Lung (tissue), 17 donors: ENCODE measurements at places on chromosomes 2 and 18.

- DNase-seq: peak; percentile 12
These were observed 94.6 kb downstream of the PTH2R start for GRCh38 chr2:208501206-208501605.

GRCh38 chr2:233210843-233211547 is 40.5 kb upstream of the ATG16L1 start:
- peak; percentile 79 for DNase-seq

GRCh38 chr2:73163483-73164367 is 38.6 kb upstream of the NOTO start:
- DNase-seq: peak; percentile 75

GRCh38 chr18:58947136-58947732 is 82.6 kb downstream of the ZNF532 start:
- no peak for DNase-seq

DNA sequence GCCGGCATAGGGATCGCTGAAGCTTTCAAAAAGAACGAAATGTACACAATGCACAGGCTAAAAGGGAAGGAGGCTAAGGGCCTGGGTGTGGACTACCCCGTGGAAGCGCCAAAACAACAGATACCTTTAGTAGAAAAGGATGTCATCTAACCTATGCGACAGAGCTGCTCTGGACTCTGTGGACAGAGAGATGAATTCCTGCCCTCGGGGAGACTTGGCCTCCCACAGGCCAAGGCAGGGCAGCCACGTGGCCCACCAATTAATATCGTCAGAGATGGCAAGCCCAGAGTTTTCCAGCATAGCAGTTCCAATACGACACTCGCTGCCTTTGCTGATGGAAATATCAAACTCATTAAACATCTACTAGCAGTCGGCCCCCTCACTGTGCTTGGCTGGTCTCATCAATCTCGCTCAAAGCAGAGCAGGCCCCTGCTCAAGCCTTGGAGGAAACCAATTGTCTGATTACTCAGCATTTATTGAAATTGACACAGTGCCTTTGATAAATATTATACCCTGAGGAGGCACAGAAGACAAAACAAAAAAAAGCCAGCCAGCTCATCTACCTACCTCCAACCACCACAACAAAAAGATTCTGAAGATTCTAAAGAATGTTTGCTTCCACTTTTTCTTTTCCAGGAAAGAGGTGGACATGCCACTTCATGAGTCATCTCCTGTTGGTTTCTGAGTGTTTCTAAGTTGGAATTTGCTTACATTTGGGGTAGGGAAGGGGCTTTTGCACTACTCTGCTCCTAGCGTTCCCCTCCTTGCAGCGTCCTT is 79.0 kb upstream of the ACAA2 start:
- DNase-seq: no peak

- DNase-seq: no peak
These were observed 1624.2 kb upstream of the TMEFF2 start for GRCh38 chr2:193818801-193819499.

DNA sequence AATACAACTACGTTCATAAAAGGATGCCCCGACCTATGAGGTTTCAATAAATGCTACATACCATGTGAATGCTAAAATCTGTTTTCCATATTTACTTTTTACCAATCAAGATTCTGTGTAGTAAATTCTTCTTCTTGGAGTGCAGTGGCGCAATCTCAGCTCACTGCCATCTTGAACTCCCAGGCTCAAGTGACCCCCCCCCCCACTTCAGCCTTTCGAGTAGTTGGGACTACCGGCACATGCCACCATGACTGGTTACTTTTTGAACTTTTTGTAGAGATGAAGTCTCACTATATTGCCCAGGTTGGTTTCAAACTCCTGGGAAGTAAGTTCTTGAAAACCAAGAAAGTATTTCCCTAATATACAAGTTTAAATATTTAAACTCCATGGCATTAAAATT is 14.4 kb upstream of the USP34 start:
- peak; percentile 47 for DNase-seq

GRCh38 chr18:6255886-6256285 is 158.8 kb downstream of the L3MBTL4 start:
- no peak for DNase-seq

- DNase-seq: no peak
These were observed 160.7 kb upstream of the ACAA2 start for GRCh38 chr18:49974079-49974478.

DNA sequence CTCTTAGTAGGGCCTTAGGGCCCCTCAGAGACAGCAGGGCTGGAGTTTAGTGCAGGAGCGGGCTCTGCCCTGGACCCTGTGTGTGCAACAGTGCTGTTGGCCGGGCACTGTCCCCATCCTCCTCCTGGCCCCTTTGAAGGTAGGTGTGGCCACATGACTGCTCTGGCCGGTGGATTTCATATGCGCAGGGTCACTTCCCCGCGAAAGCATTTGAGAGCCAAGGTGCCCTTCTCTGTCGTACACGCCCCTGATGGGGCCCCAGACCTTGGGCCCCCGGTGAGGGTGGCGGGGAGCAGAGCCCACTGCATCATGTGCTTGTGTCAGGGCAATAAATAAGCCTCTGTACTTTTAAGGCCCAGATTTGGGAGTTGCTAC is 15.5 kb downstream of the TMEM177 start:
- no peak for DNase-seq

DNA sequence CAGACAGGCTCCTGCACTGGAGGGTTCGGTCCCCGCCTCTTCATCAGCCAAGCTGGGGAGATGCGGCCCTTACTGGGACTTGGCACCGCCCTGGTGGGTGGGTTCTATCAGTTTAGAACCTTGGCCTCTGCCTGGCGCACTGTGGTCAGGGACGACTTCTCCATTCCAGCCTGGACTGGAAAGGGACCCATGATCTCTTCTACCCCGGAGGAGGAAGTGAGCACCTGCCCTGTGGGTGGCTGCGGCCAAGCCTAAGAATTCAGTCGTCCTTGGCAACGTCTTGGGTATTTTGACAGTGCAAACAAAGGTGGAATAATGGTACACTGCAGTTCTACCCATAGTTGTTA is 106.9 kb upstream of the CD302 start:
- DNase-seq: peak; percentile 32

DNA sequence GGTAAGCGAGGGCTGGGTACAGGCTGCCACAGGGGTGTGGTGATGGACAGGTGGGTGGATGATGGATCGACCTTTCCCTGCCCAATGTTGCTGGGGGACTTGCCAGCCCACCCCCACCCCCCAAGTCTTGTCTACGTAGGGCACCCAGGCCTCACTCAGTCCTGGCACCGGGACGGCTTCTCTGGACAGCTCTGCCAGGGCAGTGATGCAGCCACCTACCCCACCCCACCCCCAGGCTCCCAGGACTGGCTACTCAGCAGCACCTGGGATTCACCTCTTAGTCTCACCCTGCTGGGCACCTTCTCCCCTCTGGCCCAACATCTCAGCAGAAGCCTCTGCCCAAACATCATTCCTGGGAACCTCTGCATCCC is 55.7 kb downstream of the ANKMY1 start:
- DNase-seq: no peak

- peak; percentile 89 for DNase-seq
These were observed 208.0 kb downstream of the ZFP36L2 start for GRCh38 chr2:43018179-43019024.

DNA sequence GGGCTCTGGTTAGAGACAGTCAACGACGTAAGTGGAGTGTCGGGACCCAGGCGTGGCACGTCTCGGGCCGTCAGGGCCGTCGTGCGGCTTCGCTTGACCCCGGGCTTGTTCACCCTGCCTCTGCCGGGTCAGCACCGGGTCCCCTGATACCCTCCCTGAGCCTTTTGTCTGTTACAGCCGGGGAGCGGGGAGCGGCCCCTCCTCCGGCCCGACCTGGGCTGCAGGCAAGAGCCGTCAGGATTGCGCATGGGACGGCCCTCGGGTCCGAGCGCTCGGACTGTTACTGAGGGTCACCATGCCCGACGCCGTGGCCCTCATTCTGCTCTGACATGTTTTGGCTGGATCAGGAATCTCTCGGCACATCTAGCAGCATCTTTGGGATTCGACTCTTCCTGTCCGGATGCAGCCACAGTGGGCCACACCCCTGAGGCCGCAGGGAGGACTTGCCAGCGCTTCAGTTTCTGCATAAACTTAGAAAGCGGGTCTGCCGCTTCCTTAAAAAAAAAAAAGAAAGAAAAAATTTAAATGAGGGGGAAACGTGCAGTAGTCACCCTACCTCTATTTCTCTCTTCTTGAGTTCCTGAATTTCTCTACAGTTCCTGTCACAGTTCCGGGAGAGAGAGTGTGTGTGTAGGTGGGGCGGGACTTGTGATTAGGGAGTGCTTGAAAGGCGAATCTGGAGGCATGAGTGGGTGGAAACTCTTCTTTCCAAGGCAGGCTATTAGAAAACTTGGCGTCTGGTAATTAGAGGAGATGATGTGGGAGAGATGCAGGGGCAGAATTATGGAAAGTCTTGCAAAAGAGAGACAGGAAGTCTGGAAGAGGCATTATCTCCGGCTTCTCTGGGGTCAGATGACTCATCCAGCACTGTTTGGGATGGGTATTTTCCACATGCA is 909 bp downstream of the TMEM87B start:
- DNase-seq: peak; percentile 94

- DNase-seq: peak; percentile 79
These were observed 228.4 kb upstream of the AGAP1 start for GRCh38 chr2:235265348-235265965.

DNA sequence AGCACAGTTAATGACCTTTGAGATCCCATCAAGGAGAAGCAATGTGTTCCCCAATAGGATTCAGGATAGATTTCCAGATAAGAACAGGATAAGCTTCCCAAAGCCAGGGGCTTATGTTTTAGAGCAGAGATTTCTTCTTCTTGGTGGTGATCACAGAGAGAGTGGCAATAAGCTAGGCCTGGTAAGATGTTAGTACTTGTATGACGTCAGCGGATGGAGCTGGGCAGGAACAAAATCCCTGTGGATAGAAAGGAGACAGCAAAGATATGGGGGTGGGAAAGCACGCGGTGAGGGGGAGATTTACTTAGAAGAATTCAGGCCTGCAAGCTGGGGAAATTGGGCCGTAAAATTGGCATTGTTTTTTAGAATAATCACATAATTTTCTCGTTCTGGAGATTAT is 323.0 kb downstream of the MTX2 start:
- DNase-seq: no peak

DNA sequence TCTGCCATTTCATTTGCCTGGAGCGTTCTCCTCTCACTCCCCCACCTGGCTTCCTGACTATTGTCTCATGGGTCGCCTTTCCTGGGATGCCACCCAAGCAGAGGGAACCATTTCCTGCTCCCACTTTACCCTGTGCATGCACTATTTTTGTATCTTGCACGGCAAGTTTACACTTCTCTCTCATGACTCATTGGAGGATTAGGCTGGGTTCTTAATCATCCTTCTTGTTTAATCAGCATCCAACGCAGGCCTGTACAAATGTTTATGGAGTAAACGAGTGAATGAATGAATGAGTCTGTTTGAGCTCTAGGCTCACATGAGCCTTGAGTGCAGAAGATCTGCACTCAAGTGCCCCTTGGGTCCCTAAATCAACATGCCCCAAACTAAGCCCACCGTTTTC is 3.8 kb upstream of the ARHGAP25 start:
- no peak for DNase-seq

GRCh38 chr2:63651861-63652651 is 63.3 kb downstream of the MDH1 start:
- DNase-seq: no peak

GRCh38 chr2:154256136-154256535 is 384.4 kb downstream of the GALNT13 start:
- no peak for DNase-seq

- peak; percentile 26 for DNase-seq
These were observed 30.9 kb upstream of the SERPINB12 start for GRCh38 chr18:63511285-63511684.

DNA sequence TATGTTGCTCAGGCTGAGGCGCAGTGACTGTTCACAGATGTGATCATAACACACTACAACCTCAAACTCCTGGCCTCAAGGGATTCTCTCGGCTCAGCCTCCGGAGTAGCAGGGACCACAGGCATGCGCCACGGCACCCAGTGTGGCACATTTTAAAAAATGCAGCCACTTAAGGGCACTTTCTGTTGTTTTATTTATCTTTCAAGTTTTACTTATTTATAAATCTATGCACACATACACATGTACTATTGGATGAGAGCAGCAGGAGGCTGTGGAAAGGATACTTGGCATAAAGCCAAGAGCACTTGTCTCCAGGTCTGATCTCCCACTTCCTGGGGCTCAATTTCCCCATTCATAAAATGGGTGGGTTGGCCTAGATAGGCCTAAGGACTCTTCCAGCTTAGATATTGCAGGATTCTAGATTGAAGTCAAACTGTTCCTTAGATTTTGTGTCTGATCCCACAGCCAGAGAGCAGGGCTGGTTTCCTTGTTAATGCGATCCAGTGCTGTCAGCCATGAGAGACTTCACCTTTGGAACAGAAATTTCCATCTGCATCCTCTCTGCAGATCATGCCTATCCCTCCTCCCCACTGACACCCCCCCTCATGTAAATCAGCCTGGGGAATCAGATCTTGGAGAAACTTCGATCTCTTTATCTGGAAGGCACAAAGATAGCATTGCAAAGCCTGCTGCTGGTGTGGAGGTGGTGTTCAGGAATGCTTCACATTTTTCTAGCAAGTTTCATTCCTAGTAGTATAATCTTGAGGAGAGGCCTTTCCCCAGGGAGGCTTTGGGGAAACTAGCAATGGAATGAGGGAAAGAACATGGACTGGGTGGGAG is 24.7 kb downstream of the PCBP1 start:
- no peak for DNase-seq

GRCh38 chr2:7016601-7017211 is 99.5 kb downstream of the RNF144A start:
- DNase-seq: no peak

DNA sequence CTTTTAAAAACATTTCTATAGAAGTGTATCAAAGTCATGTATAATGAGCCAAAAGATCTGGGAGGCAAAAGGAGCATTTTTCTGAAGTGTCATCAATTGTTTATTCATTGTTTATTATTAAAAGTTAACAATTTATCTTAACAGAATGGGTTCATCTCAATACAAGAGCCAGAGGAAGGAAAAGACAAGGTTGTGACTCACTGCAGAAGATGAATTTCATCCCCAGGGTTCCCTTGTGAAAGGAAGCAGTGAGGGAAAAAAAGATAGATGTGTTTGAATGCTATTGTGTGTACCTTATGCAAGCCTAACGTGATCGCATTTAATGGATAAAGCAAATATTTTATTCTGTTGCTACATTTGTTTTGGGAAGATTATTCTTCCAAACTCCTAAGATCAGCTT is 286.3 kb downstream of the PIEZO2 start:
- no peak for DNase-seq

GRCh38 chr2:168889635-168890005 is 610 bp downstream of the SPC25 start:
- no peak for DNase-seq

DNA sequence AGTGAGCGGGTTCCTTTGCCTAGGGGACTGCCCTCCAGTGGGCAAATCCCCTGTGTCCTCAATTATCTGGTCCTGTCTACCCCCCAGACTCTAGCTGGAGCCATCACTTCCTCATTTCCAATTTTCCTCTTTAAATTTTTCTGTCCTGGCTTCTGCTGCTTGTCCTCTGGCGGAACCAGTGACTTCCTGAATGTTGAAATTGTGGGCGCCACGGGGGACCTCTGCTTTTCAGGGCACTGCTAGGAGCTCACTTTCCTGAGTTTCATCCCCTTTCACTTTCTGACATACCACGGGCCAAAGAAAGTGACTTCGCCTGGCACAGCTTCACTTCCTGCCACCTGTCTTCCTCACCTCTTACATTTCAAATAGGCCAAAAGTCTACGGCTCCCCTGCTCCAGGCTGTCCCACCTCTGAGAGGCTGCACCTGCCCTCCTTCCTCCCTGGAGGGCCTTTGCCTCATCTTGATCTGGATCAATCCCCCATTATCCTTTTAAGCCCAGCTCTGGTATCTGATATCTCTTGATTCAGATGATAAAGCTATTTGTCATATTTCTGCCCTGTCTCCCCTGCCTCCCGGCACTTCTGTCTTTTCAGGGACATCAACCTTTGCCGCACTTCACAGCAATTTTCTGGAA is 1.4 kb upstream of the MARCO start:
- no peak for DNase-seq
